ENCODE measurements at places on chromosomes 11 and 22.
A peak's percentile ranks its signal among the peaks of the same experiment; 100 is the strongest.

DNA sequence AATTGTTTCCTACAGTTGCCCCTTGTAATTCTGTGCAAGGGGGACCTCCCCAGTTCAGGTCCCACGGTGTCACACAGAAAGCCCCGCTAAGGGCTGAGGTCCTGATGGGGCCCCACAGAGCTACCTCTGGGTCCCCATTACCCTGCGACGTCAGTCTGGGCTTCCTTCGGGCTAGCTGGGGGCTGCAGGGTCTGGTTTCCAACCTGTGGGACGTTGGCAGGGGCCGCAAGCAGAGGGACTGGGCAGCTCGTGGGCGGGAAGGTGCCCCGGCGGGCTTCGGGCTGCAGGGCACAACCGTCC, 698 bp downstream of the SLC37A4 start:
- H3K27me3 ChIP-seq = no peaks in the 10 kb centered on the region
- peak overlapping the region; percentile 90 for H3K27ac ChIP-seq
- peak overlapping the region; percentile 92 for H3K4me3 ChIP-seq
- peaks cover 14% of the 10 kb centered on the region for H3K36me3 ChIP-seq

DNA sequence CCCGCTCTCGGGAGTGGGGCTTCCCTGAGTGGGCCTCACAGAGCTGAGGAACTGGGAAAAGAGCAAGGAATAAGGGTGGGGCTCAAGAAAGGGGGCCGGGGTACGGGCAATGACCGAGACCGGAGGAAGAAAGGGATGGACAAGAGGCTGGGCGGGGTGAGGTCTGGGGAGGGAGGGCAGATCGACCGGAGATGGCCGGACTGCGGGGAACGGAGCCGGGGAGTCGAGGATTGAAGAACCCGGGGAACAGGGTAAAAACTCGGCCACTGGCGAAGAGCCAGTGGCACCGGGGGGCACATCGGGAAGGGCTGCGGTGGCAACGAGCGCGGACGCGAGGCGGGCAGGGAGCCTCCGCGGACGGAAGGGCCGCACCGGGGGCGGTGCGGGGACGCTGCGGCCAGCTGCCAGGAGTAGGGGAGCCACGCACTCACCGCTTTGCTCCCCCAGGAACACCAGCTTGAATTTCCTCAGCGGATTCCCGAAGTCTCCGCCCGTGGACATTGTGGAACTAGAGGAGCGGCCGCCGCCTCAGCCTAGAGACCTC, 667 bp downstream of the RAB6A start:
- H3K36me3 ChIP-seq = no peaks in the 10 kb centered on the region
- peaks cover 42% of the 10 kb centered on the region for H3K4me1 ChIP-seq
- peak overlapping the region; percentile 99 for H3K27ac ChIP-seq
- no peaks in the 10 kb centered on the region for H3K27me3 ChIP-seq
- peak overlapping the region; percentile 69 for H3K4me3 ChIP-seq

GRCh38 chr22:38467904-38468442, at the start of gene KDELR3:
KDELR3 (plus strand) TSS chr22:38468096; CDS start chr22:38468234, 138 bp downstream.
- H3K4me3 ChIP-seq = peak within 1 kb of the TSS; percentile 49
- DNase-seq = no peak
- peak within 1 kb of the TSS; percentile 43 for H3K27ac ChIP-seq
- H3K36me3 ChIP-seq = no peaks in the 10 kb centered on the region
- peaks cover 19% of the 10 kb centered on the region for H3K4me1 ChIP-seq

DNA sequence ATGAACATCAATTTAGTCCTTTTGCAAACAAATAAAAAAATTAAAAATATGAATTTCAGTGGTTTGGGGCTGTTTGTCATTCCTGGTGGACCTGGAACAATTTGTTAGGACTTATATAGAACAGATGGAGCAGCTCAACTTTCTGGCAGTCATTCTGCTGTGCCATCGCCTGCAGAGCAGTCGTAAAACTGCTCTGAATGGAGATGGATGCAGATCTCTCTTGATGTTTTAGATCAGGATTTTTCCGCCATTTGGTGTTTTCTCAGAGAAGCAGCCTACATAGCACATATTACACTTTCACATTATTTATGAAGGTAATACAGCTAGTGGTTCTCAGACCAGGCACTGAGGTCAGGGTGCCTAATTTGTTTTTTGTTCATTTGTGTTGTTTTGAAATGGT, 31.8 kb upstream of the HSPA8 start:
- DNase-seq = no peak
- H3K4me3 ChIP-seq = no peak overlapping the region
- H3K27ac ChIP-seq = no peak overlapping the region
- H3K36me3 ChIP-seq = no peaks in the 10 kb centered on the region
- no peaks in the 10 kb centered on the region for H3K4me1 ChIP-seq

DNA sequence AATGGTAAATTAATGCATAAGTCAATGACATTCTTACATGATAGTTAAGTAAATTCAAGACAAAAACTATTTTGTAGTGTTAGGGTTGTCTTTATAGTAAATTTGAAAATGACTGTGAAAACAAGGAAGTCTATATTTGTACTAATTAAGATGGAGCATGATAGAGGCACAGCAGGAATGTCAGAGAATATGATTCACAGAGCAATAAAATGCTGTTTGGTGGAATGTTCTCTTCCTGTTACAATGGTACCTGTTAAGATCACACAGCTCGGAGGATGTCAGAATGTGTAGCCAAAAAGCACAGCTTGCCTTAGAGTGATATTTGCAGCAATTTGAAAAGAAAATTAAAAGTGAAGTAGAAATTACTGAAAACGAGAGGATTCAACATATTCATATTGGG, 2339.7 kb upstream of the RAG2 start:
- no peaks in the 10 kb centered on the region for H3K4me1 ChIP-seq
- H3K27ac ChIP-seq = no peak overlapping the region
- DNase-seq = no peak
- H3K27me3 ChIP-seq = no peaks in the 10 kb centered on the region

DNA sequence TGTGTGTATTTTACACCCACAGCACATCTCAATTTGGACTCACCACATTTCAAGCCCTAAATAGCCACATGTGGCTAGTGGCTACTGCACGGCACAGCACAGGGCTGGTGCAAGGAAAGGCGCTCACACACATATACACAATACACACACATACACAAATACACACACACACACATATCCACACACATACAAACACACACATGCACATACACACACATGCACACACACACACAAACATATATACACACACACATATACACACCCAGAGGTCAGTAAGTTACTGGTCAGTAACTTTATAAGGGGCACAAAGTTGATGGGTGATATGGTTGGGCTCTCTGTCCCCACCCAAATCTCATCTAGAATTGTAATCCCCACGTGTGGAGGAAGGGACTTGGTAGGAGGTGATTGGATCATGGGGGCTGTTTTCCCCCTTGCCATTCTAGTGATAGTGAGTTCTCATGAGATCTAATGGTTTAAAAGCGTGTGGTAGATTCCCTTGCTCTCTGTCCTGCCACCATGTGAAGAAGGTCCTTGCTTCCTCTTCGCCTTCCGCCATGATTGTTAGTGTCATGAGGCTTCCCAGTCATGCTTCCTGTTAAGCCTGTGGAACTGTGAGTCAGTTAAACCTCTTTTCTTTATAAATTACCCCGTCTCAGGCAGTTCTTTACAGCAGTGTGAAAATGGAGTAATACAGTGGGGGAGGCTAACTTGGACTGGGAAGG, 37.6 kb upstream of the DKK3 start:
- H3K4me3 ChIP-seq = no peak overlapping the region
- no peak for DNase-seq
- no peaks in the 10 kb centered on the region for H3K36me3 ChIP-seq
- H3K4me1 ChIP-seq = peaks cover 36% of the 10 kb centered on the region
- no peaks in the 10 kb centered on the region for H3K27me3 ChIP-seq

DNA sequence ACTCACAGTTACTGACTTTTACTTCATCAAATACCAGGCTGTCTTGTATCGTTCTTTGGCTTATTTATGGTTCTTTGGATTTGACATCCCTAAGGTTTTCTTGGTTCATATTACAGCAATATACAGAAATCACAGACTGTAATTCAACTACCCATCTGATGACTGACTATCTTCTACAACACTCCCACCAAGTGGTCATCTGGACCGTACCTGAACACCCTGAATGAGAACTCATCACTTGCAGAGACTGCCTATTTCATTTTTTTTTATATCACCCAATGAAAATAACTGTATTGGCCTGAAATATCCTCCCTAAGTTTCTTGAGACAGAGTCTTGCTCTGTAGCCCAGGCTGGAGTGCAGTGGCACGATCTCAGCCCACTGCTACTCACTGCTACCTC, 9.5 kb upstream of the UPB1 start:
- DNase-seq = no peak
- H3K27ac ChIP-seq = no peak overlapping the region
- H3K36me3 ChIP-seq = no peaks in the 10 kb centered on the region
- no peaks in the 10 kb centered on the region for H3K27me3 ChIP-seq
- H3K4me3 ChIP-seq = no peak overlapping the region

Measured in vagina (tissue), 2 donors.